ENCODE measurements at places on chromosomes 16 and 17.

DNA sequence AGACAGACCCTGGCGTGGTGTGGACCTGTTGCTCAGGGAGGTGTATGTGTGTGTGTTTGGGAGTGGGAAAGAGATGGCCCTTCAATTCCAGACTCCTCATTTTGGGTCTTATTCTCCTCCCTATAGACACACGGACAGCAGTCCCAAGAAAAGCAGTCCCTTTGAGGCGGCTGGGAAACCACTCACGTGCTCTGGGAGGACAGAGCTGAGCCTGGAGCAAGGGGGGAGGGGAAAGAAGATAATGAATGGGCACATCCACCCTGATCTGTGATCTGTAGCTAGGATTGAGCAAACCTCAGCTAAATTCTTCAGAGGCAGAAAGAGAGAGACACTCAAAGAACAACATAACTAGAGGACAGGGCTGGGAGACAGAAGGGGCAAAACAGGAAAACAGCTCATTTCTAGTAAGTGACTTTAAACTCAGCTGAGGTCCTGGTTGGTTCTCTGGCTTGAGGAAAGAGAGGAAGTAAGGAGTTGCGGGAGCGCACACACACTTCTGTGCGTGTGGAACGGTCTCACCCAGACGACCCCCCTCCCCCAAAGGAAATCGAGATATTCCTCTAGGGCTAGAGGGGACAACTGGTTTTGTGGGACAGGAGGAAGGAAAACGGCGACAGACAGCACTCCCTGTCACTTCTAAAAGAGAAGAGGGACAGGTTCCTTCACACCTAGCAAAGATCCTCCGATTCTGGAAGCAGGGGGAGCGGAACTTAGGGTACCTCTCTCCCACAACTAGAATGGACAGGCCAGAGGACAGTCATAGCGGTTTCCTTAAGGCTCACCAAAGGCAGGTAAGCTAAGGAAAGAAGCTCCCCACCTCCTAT is 658 bp downstream of the RAB5C start:
- peak; percentile 46 for DNase-seq

DNA sequence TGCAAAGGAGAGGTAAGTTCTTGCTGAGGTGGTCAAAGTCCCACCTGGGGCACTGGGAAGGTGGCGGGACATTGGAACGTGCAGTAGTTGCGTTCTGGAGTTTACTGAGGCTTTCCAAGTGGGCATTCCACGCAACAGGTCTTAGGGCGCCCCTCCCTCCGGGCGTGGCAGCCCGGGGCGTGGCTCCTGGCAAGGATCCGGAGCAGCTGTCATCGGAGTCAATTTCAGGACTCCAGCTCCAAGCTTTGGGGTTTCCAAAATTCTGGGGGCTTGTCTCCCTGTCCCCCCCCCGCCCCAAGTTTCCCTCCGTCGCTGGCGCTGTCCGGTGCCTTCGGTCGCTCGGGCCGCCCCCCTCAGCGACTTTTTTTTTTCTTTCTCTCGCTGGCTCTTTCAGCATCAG is 43.1 kb upstream of the AMZ2 start:
- DNase-seq = no peak

GRCh38 chr17:33013596-33014375 is 22.1 kb downstream of the SPACA3 start:
- DNase-seq = no peak

DNA sequence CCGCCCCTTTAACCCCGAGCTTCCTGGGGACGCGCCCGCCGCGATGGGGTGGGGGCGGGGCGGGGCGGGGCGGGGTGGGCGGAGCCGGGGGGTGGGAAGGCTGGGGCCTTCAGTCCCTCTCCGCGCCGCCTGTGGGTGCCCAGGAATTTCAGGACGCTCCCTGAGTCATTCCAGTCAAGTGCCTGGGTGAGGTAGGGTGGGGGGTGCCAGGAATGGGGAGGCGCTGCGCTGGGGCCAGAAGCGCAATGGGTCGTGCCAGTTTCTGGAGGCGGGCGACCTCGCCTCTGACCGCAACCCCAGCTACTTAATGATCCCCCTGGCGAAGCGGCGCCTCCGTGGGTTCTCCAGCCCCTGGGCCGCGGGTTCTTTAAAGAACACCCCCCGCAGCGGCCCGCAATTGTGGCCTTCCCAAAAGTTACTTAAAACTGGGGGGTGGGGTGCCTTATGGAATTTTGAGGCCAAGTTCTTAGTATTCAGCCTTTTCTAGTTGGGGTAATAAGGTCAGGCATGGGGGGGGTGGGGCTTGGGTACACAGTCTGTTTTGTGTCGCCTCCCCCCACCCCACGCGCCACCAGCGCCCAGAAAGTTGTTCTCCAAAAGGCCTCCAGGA is 826 bp upstream of the GSE1 start:
- DNase-seq = peak; percentile 59

DNA sequence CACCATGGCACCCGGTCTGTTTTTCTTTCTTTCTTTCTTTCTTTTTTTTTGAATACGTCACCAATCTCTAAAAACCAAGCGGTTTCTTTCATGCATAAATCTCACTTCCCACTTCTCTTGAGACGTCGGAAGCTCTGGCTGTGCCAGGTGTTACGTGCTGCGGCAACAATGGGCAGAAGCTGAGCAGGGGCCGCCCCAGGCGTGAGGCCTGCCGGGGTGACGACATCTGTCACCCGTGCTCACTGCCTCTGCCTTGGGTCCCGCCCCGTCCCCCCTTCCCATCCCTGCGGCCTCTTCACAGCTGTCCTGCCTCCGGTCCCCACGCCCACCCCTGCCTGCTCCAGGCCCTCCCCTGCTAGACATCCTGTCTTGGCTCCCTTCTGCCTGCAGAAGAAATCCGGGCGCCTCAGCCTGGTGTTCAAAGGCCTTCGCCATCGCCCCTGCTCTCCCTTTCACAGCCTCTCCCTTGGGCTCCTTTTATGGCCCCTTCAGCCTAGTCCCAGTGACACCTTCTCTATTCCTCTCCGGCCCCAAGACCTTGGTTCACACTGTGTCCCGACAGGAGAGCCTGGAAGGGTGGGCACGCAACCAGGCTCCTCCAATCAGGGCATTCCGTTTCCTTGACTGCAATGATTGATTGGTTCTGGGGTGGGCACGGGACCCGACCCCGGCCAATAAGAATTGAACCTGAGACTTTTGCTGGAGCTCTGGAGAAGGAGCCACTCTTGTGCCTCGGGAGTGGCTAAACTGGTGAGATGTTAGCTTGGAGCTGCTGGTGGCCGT is 4.8 kb downstream of the P2RX1 start:
- no peak for DNase-seq

DNA sequence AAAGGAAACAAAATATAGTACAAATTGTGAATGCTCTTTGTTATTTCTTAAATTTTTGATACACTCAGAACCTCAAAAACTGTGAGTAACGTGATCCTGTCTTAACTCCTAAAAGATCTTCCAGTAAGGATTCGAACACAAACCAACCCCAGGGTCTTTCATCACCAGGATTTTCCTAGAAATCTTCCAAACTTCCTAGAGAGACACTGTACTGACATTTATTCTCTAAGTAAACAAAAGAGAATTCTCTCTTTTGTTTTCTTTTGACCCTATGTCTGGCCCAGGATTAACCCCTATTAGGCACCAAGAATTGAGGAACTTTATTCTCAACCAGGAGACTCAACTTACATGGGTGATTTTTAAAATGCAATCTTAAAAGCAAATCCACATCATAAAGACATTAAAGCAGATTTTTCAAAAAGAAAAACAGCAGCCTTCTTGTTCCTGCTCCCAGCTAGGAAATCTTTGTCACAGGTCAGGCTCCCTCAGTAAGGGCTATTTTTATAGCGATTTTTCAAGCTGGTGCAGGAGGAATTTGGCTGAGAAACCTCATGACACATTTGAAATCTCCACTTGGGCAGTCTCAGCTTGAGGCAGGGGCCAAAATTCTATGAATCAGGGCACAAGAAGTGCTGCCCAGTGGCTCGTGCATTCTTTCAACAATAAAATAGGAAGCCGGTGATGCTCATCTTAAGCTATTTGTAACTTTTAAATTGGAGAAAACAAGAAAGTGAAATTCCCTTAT is 6.2 kb upstream of the SMG1 start:
- DNase-seq = peak; percentile 43

- DNase-seq = peak; percentile 87
These were observed 45.1 kb downstream of the MYH11 start for GRCh38 chr16:15811481-15812400.

DNA sequence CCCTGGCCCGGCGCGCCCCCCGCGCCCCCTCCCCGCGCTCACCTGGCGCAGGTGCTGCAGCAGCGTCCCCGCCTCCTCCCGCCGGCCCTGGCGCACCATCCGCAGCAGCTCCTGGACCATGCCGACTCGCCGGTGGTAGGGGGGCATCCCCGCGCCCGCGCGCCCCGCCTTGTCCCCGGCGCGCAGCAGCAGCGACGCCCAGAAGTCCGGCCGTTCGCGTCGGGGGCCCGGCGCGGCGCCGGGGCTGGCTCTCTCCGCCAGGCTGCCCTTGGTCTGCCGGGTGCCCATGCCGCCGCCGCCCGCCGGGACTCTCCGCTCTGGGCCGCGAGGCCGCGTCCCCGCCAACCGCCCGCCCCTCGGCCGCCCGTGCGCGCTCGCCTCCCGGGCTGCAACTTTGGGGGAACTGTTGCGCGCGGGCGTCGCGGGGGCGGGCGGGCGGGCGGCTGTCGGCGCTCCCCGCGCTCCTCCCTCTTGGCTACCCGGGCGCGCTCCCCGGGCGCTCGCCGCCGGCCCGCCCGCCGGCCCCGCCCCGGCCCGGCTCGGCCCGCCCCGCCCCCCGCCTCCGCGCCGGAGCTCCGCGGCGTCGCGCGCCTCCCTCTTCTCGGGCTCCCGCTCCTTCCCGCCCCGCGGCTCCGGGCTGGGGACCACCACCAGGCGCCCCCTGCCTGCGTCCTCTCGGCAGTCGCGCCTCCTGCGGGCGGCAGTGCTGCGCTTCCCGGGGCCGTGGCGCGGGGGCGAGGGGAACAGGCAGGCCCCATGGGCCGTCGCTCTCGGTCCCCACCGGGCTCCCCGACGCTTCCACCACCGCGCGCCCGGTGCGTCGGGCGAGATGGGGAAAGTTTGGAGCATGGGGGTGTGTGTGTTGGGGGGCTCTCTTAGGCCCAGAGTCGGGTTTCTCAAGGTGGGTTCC is at the start of gene LRRC75A:
Gene LRRC75A, minus strand, starts transcription at position 491 of the 910 bp plus-strand sequence. Its CDS starts 203 bp downstream, at position 288.
- DNase-seq = no peak

GRCh38 chr16:57507136-57508034 is 21.1 kb upstream of the DOK4 start:
- no peak for DNase-seq

- no peak for DNase-seq
These were observed 28.6 kb downstream of the NECAB2 start for GRCh38 chr16:83996481-83997252.

- no peak for DNase-seq
These were observed 106.1 kb downstream of the ZNF423 start for GRCh38 chr16:49749816-49750215.

DNA sequence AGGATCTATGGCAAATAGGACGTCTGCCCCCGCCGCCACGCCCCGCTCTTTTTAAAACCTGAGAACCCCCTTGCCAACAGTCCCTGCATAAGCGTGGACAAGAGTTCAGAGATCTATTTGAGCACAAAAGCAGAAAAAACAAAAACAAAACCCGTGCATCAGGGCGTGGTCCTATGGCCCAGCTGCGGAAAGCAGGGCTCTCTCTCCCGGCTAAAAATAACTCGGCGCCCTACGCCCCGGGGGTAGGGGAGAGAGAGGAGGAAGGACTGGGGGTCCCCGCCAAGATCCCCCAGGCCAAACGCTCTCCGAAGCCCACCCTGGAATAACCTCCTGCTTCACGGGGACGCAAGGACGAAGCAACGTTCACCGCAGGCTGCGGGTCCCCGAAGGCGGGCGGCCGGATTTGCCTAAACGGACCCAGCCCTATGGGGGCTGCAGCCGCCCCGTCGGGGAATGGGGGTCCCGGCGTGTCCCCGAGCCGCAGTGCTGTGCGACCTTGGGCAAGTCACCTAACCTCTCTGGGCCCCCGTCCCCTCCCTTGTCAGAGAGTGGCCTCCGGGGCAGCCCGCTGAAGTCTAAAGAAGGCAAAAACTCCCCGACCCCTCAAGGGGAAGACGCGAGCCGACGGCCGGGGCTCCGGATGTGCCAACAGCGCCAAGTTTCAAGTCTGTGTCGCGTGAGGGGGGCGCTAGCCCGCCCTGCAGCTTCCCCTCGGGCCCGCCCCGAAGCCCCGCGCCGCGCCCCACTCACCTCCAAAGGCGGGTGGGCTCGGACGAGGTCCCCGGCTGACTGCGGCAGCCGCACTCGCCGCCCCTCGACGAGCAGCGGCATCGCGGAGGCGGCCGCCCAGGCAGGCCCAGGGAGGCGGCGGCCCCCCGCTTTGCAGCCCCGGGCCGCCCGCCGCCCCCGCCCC is 477 bp downstream of the NTAN1 start:
- peak; percentile 42 for DNase-seq

GRCh38 chr16:85824161-85825135 is 25.0 kb downstream of the COX4I1 start:
- DNase-seq = no peak

GRCh38 chr17:51016099-51016498 is 104.6 kb downstream of the SPAG9 start:
- no peak for DNase-seq

- DNase-seq = peak; percentile 48
These were observed 514 bp downstream of the UBFD1 start for GRCh38 chr16:23557779-23558702.

DNA sequence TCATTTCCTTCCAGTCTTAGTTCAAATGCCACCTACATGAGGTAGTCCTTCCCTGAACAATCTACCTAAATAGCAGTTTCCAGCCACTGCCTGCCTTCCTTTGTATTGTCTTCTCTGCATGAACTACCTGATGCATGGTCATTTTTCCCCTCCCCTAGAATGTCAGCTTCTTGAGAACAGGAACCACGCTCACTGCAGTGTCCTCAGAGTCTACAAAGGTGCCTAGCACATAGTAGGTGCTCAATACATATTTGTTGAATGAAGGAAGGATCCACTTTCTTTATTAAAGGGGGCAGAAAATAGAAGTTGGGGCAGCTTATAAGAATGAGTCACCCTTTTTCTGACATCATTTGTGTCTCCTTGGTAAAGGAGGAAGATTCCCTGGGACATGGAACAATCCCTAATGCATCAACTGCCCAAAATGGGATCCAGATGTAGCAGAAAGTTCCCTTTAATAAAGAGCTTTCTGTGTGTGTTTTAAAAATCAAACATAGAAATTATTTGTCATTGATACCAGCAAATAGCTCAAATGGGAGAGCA is 4.4 kb upstream of the CYLD start:
- no peak for DNase-seq

DNA sequence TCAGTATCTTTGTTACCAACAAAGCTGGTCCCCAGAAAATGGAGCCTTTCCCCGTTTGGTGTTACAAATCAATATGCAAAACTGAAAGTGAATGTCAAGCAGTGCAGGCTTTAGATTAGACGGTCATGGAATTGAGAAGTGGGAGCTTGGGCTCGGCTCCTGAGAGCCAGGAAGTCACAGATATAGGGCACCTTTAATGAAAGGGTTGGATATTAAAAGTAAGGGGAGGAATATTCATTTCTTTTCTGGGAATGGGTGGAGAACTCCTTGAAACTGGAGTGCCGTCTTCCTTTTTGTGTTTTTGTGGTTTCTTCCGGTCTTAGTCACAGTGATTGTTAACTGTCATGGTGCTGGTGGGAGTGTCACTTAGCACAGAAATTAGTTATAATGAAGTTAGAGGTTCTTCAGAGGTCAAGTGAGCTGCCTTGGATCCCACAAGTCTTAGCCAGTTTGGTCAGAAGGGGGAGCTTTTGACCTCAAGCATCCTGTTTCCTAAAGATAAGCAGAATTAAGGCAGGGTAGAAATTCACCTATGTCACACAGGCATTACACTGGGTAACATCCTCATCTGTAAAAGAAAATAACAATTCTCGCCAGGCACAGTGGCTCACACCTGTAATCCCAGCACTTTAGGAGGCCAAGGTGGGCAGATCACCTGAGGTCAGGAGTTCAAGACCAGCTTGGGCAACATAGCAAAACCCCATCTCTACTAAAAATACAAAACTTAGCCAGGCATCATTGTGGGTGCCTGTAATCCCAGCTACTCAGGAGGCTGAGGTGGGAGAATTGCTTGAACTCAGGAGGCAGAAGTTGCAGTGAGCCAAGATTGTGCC is 9.6 kb upstream of the EIF1 start:
- peak; percentile 35 for DNase-seq
